Activated T-cell treated with anti-CD3 and anti-CD28 coated beads, Interleukin-2, amount 50 U/mL, for 72 hours (primary cell): ENCODE measurements at places on chromosomes 12 and 14. TPM values are rescaled to one million over a fixed set of nuclear protein-coding genes. Genes with fewer than 3 reads are reported as not detected.

Gene LRFN5
- total RNA-seq = not detected

Gene CLEC2B
- total RNA-seq = 28.0 TPM

Gene KLRC4
- total RNA-seq = 7.1 TPM

Gene OR4E2
- not detected for total RNA-seq

Gene CCDC38
- total RNA-seq = 0.63 TPM

Gene CCDC177
- not detected for total RNA-seq

Gene NKX2-8
- total RNA-seq = not detected

Gene MDGA2
- total RNA-seq = not detected

Gene MEG3
- not detected for total RNA-seq

- DNase-seq = no peak
Measured at GRCh38 chr14:51552768-51553404, 98.8 kb upstream of the FRMD6 start.

- no peak for DNase-seq
Measured at GRCh38 chr14:34615507-34615906, 14.4 kb downstream of the SNX6 start.

DNA sequence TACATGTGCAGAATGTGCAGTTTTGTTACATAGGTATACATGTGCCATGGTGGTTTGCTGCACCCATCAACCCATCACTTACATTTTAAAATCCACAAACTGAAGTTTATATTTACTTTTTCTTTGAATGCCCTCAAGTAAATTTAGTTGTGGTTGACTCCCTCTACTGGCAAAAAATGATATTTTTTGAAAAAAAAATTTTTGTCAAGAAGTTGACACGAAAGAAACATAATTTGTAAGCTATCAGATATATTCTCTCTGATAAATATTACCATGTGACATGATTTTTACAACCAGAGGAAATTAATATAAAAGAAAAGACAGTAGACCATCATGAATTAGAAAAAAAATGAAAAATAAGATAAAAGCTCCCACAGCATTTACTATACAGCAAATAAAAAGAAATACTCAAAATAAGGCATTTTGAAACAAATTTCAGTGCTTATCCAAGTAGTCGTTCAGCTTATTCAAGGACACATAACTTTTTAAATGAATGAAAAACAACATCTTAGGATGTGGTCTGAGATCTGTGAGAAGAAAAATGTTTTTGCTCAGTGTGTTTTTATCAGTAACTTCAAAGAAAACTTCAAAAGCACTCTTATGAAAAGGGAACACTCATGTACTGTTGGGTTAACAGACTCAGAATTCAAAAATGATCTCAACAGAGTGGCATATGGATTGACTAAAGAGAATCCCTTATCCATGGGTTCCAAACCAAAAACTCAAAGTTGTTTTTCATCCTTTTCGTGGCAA lies 30.0 kb upstream of the GRIP1 start:
- DNase-seq = no peak

DNA sequence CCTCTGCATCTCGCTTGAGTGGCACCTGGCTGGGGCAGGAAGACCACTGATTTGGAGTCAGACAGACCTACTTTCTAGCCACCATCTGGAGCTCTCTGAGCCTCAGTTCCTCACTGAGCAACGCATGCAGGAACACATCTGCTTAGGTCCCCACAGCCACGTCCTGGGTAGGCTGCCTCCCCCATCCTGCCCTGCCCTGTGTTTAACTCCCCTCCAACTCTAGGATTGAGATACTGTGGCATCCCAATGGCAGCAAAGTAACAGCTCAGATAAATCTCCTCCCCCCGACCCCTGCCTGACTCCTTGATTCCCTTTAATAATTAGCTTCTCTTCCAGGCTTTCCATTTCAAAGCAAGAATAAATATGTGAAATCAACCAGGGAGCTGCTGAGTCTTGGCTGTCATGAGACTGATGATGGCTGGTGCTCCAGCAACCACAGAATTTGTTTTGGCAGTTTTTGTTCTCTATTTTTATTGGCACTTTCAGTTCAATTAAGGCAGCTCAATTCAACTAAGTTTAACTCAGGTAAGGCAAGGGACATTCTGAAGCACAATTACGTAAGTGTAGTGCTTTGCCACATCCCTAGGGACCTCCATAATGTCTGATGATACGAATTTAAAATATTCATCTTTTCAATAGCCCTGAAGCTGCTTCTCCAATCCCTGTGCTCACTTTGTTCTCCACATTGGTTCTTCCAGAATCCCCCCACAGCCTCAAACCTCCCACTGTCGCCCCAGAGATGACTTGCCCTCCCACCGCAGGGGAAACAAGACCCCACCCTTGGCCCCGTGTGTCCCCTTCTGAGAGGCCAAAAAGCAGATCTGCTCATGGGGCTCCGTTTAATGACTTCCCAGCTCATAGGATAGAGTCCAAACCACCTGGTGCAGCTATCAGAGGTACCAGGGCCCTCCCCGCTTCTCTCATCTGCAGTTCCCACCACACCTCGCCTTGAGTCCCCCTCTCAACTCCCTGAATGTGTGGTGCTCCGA lies 58.2 kb downstream of the ESR2 start:
- DNase-seq = no peak

DNA sequence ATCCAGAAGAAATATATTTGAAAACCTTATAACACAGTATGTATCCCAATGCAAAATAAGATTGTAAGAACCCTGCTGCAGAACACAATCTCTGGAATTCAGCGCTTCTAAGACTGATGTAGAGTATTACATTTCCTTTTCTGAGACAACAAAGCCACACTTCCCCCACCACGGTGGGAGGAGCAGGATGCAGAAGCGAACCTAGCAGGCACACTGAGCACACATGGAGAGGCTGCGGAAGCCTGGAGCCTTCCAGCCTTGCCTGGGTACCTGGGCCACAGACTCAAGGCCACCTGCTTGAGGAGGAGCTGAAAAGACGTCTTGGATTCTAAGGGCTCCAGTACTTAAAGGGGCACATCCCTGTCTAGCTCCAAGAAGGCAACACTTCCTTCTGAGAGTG lies 46.4 kb downstream of the TCHP start:
- no peak for DNase-seq

GRCh38 chr12:24742378-24742777 lies 206.5 kb downstream of the BCAT1 start:
- DNase-seq = peak; percentile 22

DNA sequence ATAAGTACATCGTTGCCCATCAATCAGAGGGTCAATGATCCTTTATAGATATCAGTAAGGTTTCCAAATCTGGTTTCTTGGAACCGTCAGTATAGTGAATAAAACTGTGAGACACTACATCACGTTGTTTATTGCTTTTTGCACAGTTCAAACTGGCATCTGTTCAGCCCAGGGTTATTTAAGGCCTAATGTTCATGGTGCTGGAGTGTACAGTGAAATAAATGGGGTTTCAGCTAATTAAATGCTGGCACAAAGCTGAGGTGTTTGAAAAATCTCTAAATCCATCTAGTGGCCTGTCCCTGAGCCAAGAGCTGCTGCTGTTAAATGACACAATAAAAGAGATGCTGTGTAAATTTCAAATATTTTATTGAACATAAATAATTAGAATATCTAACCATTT lies 69.9 kb downstream of the RPS29 start:
- no peak for DNase-seq

DNA sequence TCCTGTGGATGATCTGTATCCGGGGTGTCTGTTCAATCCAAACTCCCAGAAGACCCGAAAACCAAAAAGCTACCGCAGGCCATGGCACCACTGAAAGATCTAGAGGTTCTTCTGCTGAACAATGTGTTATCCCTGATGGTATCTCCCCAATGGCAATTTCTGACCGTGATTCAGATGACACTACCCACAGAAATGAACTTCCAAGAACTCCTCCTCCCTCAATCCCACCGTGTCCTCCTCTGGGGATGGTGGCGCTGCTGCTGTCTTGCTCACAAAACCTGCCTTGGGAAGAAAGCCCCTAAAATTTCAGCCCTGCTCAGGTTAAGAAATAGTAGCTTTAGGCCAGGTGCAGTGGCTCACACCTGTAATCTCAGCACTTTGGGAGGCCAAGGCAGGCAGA lies 7.8 kb downstream of the CRACR2A start:
- DNase-seq = peak; percentile 12

GRCh38 chr12:20105943-20106342 lies 262.4 kb upstream of the PDE3A start:
- DNase-seq = no peak

- no peak for DNase-seq
Measured at GRCh38 chr12:20475542-20475941, 107.2 kb downstream of the PDE3A start.

DNA sequence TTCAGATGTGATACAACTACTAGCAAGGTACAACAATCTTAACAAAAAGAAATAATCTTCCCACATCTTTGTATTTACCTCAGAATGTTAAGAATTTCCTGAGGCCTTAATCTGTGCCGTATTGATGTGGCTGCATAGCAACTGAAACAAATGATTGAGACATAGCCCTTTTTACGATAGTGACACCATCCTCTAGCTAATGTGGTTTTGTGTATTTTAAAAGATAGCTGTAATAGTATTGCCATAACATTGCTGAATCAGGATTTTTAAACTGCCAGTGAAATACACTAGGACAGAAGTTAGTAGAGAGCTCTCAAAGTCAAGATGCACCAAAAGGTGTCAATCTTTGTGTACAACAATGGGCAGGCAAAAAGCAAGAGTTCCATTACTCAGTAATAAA lies 11.9 kb downstream of the NPAS3 start:
- DNase-seq = no peak

- no peak for DNase-seq
Measured at GRCh38 chr14:53462931-53463778, 310.0 kb upstream of the DDHD1 start.

GRCh38 chr14:83556746-83557453 lies 1973.0 kb upstream of the FLRT2 start:
- DNase-seq = no peak

GRCh38 chr14:24852312-24853060 lies 197.5 kb downstream of the STXBP6 start:
- no peak for DNase-seq

- DNase-seq = no peak
Measured at GRCh38 chr12:130414381-130414780, 76.7 kb downstream of the PIWIL1 start.

DNA sequence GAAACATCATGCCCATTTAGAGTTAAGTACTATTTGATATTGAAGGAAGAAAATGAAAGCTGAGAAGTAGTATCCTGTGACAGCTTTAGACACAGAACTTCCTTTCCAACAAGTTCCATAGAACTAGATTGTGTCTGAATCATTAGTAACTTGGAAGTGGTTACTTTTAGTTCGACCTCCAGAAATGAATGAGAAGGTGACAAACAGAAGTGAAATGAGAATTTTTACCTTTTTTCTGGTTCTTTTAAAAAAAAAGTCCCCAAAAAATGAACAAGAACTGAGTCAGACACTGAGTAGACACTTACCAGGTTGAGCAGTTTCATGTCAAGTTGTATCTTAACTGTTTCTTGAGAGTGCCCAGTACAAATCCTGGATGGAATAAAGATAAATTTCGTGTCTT lies 3.0 kb downstream of the ATP6V0A2 start:
- DNase-seq = no peak

GRCh38 chr12:62659453-62660295 lies 193.0 kb downstream of the MON2 start:
- DNase-seq = no peak

GRCh38 chr14:103179094-103179493 lies 55.8 kb downstream of the TNFAIP2 start:
- no peak for DNase-seq

DNA sequence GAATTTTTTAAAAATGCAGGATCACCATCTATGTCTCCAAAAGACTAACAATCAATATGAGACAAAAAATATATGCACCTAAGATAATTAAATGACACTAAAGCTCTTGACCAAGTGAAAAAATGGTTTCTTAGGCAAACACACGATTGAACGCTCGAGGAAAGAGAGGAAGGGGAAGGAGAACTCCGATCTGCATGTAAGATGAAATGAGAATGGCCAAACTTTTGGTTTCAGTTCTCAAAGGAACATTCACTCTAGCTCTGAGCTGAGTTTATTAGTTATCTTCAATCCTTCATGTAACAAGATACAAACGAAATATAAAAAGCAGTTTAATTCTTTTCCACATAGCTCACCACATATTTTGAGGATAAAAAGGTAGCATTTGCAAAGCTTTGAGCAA lies 2.8 kb downstream of the DYRK4 start:
- DNase-seq = no peak

GRCh38 chr14:52769887-52770286 lies 21.5 kb downstream of the GNPNAT1 start:
- no peak for DNase-seq

DNA sequence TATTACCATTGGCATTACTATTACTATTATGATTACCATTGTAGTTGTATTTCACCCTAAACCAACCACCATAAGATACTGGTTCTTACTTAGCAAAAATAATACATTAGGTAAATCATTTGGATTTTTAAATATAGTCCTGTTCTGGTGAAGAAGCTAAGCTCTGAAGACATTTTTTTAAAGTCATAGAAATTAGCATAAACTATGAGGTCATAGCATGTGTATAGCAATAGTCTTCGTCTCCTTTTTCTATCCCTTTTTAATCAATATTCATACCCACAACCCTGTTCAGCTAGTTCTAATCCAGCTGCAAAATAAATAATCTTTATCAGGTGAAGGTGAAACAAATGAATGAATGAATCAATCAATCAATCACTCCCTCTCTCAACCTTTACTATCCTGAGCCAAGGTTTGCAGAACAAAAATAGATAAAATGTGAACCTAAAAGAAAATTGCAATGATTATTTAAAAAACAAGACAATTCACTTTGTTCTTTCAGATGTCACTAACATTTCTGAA lies 134.5 kb downstream of the STXBP6 start:
- no peak for DNase-seq

GRCh38 chr12:118520214-118521035 lies 144.1 kb downstream of the SUDS3 start:
- no peak for DNase-seq

GRCh38 chr12:124437617-124438436 lies 129.6 kb downstream of the NCOR2 start:
- DNase-seq = no peak

DNA sequence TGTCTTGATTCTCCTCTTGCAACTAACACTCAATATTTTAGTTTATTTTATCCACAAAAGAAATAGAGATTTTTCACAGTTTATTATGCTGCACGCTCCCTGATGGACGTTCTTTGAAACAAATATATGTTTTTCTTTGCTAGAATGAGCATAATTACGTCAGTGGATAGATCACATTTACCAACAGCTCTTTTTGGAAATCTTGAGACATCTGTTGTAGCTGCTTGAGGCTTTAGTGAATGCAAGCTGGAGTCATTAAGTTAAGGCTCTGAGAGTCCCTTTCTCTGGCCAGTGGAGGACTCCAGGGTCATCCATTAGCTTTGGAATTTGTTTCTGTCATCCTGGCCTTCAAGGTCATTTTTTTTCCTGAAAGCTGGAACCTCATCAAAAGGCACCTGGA lies 405.6 kb upstream of the TMEM132C start:
- DNase-seq = no peak
